ENCODE measurements at places on chromosomes 3 and 15. TPM values are rescaled to one million over a fixed set of nuclear protein-coding genes. Genes with fewer than 3 reads are reported as not detected.

The MESP1 gene
- 4.6 TPM for total RNA-seq

The CHL1 gene
- not detected for total RNA-seq

The HYAL2 gene
- total RNA-seq: 15.5 TPM

The ROBO2 gene
- total RNA-seq: not detected

The SCAANT1 gene
- total RNA-seq: not detected

The FAM3D gene
- total RNA-seq: not detected

The GALK2 gene
- total RNA-seq: 23.5 TPM

The CRABP1 gene
- total RNA-seq: not detected

The TMEM158 gene
- 0.26 TPM for total RNA-seq

The SLC22A14 gene
- total RNA-seq: not detected

The GRM7 gene
- total RNA-seq: not detected

The CACNA1D gene
- 1.2 TPM for total RNA-seq

The UROC1 gene
- not detected for total RNA-seq

The ADAMTS17 gene
- total RNA-seq: 0.83 TPM

The RPN1 gene
- total RNA-seq: 194 TPM
